ENCODE measurements at places on chromosomes 13 and 19.

DNA sequence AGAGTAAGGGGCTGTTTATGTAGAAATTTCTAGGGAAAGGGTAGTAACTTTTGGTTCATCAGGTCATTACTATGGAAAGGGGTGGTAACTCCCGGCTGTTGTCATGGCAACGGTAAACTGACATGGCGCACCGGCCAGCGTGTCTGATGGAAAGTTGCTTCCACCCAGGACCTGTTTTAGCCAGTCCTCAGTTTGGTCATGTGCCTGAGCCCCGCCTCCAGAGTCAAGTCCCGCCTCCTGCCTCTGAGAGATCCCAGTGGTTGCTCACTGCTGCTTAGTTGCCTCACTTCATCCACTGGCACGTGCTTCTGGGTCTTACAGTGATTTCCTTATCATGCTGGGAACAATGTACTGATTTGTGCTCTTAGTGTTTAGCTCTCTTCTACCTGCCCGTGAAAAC lies 455.2 kb upstream of the ZNF507 start:
- no peak for DNase-seq
- H3K36me3 ChIP-seq, result no peaks in the 10 kb centered on the region
- H3K4me3 ChIP-seq, result no peak overlapping the region
- H3K27ac ChIP-seq, result no peak overlapping the region
- H3K27me3 ChIP-seq, result peaks cover 3% of the 10 kb centered on the region

GRCh38 chr13:45209229-45209628 lies 8.4 kb upstream of the KCTD4 start:
- H3K36me3 ChIP-seq, result peaks cover 2% of the 10 kb centered on the region
- peaks cover 8% of the 10 kb centered on the region for H3K4me1 ChIP-seq
- no peak overlapping the region for H3K27ac ChIP-seq
- DNase-seq, result no peak
- no peak overlapping the region for H3K4me3 ChIP-seq

- no peaks in the 10 kb centered on the region for H3K4me1 ChIP-seq
- no peak for DNase-seq
- peak overlapping the region; percentile 9 for H3K4me3 ChIP-seq
These were observed 19.6 kb downstream of the HMGB1 start for GRCh38 chr13:30446126-30446500.

DNA sequence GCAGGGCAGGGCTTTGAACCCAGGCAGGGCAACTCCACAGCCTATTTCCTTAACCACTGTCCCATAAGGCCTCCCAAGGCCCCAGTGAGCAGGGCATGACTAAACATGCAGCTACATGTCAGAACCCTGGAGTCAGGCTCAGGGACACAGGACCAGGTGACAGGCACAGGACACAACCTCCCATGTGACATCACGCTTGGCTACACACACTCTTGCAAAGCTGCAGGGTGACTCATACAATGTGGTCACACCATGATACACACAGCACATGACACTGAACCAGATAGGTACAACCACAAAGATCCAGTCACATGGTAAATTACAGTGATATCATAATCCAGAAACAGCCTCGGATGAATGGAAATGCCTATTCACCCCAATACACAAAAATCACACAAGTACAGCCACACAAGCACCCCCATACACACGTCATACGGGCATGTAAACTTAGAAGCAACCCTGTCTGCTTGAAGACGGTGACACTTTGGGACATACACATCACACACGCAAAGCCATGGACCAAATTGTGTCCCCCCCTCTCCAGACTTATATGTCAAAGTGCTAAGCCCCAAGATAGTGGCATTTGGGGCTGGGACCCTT lies 14.5 kb downstream of the KLK4 start:
- no peak for DNase-seq
- no peaks in the 10 kb centered on the region for H3K27me3 ChIP-seq
- H3K4me3 ChIP-seq, result no peak overlapping the region
- H3K4me1 ChIP-seq, result no peaks in the 10 kb centered on the region
- H3K27ac ChIP-seq, result no peak overlapping the region

DNA sequence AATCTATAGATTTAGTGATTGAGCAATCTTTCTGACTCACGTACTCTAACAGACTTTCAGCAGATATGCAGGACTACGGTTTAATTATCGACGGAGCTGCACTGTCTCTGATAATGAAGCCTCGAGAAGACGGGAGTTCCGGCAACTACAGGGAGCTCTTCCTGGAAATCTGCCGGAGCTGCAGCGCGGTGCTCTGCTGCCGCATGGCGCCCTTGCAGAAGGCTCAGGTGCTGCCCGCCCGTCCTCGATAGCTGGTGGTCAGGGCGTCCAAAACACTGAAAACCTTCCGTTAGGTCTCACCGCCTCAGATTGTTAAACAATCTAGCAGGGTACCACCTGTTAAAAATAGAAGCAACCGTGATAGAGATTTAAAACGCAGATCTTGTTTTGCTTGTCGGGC lies 113.2 kb upstream of the MCF2L start:
- no peak overlapping the region for H3K4me3 ChIP-seq
- DNase-seq, result no peak
- peaks cover 61% of the 10 kb centered on the region for H3K36me3 ChIP-seq
- H3K27me3 ChIP-seq, result no peaks in the 10 kb centered on the region
- H3K27ac ChIP-seq, result no peak overlapping the region

DNA sequence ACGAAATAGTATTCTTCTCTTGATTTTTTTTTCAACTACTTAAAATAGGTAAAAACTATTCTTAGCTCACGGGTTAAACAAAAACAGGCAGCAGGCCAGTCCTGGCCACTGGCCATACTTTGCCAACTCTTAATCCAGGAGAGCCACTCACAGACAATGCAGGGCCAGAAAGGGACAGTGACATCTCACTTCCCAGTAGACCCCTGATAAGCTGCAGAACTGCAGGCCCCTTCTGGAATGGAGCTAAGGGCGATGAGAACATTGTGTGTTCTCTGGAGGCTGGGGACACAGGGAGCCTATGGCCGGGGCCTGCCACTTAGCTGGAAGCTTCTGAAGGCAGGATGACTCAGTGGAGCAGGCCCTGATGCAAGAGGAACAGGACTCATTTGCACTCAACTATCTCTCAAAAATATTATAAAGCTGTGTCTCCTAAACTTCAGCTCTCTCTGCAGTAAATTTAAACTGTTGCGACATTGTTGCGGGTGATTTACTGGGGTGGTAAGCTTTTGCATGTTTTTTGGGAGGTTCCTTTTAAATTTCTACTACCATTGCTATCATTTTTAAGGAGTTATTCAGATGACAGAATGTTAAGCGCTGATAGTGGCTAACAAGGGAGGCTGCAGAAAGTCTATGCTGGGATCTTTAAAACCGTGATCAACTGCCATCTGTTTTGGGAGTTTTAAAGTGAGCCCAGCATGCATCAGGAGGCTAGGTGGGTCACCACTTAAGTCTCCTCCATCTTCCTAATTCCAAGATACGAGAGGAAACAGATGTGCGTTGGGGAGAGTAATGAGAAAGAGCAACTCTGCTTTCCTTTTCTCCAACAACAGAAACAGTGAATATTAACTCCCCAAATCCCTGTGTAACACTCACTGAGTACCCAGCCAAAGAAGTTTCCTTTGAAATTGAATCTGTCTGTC lies 33.2 kb upstream of the KATNAL1 start:
- H3K4me3 ChIP-seq, result no peak overlapping the region
- H3K27ac ChIP-seq, result peak overlapping the region; percentile 49
- H3K27me3 ChIP-seq, result no peaks in the 10 kb centered on the region
- no peaks in the 10 kb centered on the region for H3K36me3 ChIP-seq

GRCh38 chr19:45428384-45429231 lies 4.9 kb upstream of the ERCC1 start:
- H3K27ac ChIP-seq, result no peak overlapping the region
- H3K4me1 ChIP-seq, result peaks cover 13% of the 10 kb centered on the region
- H3K27me3 ChIP-seq, result no peaks in the 10 kb centered on the region
- no peak for DNase-seq
- no peaks in the 10 kb centered on the region for H3K36me3 ChIP-seq
- no peak overlapping the region for H3K4me3 ChIP-seq

DNA sequence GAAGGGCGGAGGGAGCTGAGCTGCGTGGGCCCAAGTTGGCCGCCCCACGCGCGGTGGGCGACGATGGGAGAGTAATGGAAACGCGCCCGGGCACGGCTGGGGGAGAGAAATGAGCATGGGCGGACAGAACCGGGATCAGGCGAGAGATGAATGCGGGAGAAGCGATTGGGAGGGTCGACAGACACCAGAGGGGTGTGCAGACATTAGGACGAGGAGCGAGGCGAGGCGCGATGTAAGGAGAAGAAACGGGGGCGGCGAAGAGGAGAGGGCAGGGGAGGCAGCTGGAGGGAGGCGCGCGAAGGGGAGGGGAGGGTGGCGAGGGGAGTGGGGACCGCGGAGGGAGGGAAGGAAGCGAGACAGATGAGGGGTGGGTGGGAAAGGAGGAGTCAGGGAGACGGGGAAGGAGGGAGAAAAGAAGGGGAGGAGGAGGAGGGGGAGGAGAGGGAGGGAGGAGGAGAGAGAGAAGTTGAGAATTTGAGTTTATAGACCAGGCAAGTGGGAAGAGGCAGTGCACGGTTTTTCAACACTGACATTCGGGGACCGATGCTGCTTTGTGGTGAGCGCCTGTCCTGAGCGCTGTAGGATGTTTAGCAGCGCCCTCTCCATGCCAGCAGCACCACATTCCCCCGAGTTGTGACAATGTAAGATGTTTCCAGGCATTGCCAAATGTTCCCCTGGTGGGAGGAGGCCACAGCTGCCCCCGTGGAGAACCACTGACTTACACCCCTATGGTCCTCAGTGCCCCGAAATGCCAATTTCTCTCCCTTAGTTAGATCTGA lies at the start of gene SHISA7:
Gene SHISA7 (minus strand): TSS at position 256 of the 779 bp plus-strand sequence. CDS start 437 bp downstream, outside the sequence.
- peaks cover 2% of the 10 kb centered on the region for H3K4me1 ChIP-seq
- no peak for DNase-seq
- H3K36me3 ChIP-seq, result no peaks in the 10 kb centered on the region
- no peak within 1 kb of the TSS for H3K27ac ChIP-seq
- peaks cover 11% of the 10 kb centered on the region for H3K27me3 ChIP-seq

DNA sequence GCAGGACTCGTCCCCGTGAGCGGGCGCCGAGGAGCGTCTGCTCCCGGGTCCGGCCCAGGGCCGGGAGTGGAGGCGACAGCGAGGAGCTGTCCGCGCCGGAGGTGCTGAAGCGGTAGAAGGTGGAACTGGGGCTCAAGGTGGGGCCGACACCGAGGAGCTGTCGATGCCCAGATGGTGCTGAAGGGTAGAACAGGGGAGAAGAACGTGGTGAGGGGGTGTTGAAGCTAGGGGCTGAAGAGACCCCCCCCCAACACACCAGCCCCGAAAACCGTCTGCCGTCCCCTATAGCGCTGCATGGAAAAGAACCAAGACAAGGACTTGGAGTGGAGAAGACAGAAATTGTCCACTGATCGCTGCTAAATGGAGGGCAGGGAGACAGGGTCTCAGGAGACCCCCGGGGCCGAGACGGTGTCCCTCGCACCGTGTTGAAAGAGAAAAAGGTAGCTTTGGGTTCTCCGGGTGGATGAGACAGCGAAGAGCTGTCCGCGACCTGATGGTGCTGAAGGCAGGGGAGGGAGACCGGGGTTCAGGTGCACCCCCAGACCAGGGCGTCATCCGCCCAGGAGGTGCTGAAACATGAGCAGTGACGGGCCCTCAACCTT lies 7.1 kb upstream of the PDE4C start:
- no peak overlapping the region for H3K4me3 ChIP-seq
- no peaks in the 10 kb centered on the region for H3K36me3 ChIP-seq
- no peak overlapping the region for H3K27ac ChIP-seq

- DNase-seq, result no peak
- no peaks in the 10 kb centered on the region for H3K4me1 ChIP-seq
- no peaks in the 10 kb centered on the region for H3K27me3 ChIP-seq
These were observed 23.5 kb downstream of the DYRK1B start for GRCh38 chr19:39810424-39810823.

- H3K27me3 ChIP-seq, result no peaks in the 10 kb centered on the region
- DNase-seq, result no peak
- H3K4me1 ChIP-seq, result peaks cover 9% of the 10 kb centered on the region
- no peak overlapping the region for H3K4me3 ChIP-seq
- H3K36me3 ChIP-seq, result peaks cover 2% of the 10 kb centered on the region
These were observed 3.9 kb downstream of the RBM26 start for GRCh38 chr13:79402074-79402635.

GRCh38 chr19:7987114-7987768 lies 18.2 kb downstream of the ELAVL1 start:
- no peaks in the 10 kb centered on the region for H3K27me3 ChIP-seq
- H3K36me3 ChIP-seq, result peaks cover 25% of the 10 kb centered on the region
- H3K4me1 ChIP-seq, result peaks cover 27% of the 10 kb centered on the region
- H3K4me3 ChIP-seq, result no peak overlapping the region
- DNase-seq, result no peak
- H3K27ac ChIP-seq, result no peak overlapping the region

GRCh38 chr13:50224534-50224933 lies 209.3 kb downstream of the KCNRG start:
- DNase-seq, result no peak
- no peaks in the 10 kb centered on the region for H3K36me3 ChIP-seq
- no peak overlapping the region for H3K27ac ChIP-seq
- no peak overlapping the region for H3K4me3 ChIP-seq
- H3K27me3 ChIP-seq, result no peaks in the 10 kb centered on the region

- DNase-seq, result no peak
- H3K4me1 ChIP-seq, result peaks cover 35% of the 10 kb centered on the region
- no peaks in the 10 kb centered on the region for H3K27me3 ChIP-seq
- peaks cover under 1% of the 10 kb centered on the region for H3K36me3 ChIP-seq
These were observed 7.3 kb downstream of the PPP6R1 start for GRCh38 chr19:55251341-55252081.

DNA sequence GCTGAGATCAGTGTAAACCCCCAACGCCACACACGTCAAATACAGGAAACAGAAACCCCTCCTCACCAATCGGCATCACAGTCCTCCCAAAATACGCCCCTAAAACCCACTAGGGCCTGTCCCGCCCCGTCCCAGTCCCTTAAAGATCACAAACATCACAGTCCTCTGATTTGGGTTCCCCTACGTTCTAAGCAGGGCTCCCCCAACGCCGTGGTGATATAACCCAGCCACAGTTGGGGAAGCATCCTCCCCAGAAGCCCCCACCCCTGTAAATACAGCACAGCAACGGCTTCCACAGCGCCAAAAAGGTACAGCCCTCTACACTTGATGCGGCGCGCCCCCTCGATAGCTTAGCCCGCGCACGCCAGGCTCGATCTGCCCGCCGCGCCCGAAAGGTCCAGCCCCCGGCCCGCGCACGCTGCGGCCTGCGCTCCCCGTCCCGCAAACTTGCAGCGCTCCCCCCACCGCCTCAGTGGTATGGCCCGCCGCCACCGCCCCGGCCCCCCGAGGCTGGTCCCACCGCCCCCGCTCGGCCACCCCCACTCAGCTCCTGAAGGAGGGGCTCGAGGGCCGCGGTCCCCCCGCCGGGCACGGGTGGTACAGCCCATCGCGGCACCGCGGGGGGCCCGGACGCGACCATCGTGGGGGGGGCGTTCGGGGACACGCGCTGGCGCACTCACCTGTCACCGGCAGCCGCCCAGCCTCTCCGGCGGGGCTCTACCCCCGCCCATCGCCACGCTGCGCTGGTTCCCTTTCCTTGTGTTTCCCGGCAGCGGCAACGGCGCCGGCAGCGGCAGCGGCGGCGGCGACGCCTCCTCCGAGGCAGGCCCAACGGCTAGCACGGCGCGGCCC lies at the start of gene AKT2:
Gene AKT2 (minus strand): TSS at position 845 of the 852 bp plus-strand sequence. CDS start 20,078 bp downstream, outside the sequence.
- DNase-seq, result no peak
- H3K36me3 ChIP-seq, result no peaks in the 10 kb centered on the region
- H3K4me1 ChIP-seq, result peaks cover 50% of the 10 kb centered on the region
- H3K27me3 ChIP-seq, result no peaks in the 10 kb centered on the region
- peak within 1 kb of the TSS; percentile 93 for H3K27ac ChIP-seq
- peak within 1 kb of the TSS; percentile 89 for H3K4me3 ChIP-seq

Measured in liver (tissue), 10 donors.